ENCODE measurements at places on chromosomes 16 and 17.
A peak's percentile ranks its signal among the peaks of the same experiment; 100 is the strongest.

GRCh38 chr16:17266608-17267313 lies 204.0 kb downstream of the XYLT1 start:
- DNase-seq = no peak

DNA sequence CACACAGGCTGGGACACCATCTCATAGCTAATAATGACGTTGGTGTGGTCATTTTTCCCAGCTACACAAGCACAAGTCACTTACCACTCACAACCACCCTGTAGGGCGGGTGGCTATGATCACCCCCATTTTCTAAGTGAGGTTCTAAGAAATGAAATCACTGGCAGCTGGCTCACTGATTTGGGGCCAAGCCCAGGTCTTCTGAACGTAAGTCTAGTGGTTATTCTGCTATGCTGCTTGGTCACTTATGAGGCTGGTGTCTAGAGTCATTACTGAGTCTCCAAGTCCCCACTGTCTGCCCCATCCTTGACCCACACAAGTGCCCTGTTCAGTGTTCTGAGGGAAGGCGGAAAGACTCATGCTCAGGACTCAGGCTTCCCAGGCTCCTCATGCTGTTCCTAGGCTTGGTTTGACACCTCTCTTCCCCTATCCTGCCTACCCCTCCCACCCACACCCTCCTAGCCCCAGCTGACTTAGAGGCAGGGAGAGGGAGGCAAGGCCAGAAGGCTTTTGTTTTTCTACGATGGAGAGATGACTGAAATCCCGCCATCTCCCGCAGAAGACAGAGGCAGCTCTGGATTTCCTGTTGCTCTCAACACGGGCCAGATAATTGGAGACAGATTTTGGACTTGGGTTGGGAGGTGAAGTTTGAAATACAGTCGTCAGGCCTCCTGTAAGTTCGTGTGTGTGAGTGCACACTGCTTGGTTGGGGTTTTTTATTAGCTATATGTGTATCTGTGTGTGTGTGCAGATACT lies 32.2 kb downstream of the FZD2 start:
- DNase-seq = no peak

- no peak for DNase-seq
These were observed 14.0 kb upstream of the TRAP1 start for GRCh38 chr16:3731126-3731935.

DNA sequence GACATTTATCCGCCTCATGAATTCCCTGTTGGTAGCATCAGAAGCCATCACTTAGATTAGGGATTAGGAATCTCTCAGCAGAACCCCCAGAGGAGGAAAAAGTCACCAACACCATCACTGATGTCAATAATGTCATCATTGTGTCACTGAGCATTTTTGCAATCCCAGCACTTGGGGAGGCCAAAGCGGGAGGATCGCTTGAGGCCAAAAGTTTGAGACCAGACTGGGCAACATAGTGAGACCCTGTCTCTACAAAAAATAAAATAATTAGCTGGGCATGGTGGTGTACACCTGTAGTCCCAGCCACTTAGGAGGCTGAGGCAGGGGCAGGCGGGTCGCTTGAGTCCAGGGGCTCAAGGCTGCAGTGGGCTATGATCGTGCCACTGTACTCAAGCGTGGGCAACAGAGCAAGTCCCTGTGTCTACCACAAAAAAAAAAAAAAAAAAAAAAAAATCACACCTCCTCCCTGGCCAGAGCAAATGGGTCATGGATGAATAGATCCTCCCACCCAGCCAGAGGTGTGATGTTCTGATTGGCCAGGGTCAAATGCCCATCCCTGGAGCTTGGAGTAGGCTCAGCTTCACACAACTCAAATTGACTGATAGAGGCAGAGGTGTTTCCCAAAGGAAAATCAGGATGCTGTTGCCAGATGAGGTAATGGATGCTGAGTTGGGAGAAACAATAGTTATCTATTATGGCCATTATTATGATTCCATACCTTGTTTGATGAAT lies 31.6 kb downstream of the VWA3A start:
- no peak for DNase-seq

GRCh38 chr17:79478051-79478461 lies 132.8 kb downstream of the RBFOX3 start:
- no peak for DNase-seq

DNA sequence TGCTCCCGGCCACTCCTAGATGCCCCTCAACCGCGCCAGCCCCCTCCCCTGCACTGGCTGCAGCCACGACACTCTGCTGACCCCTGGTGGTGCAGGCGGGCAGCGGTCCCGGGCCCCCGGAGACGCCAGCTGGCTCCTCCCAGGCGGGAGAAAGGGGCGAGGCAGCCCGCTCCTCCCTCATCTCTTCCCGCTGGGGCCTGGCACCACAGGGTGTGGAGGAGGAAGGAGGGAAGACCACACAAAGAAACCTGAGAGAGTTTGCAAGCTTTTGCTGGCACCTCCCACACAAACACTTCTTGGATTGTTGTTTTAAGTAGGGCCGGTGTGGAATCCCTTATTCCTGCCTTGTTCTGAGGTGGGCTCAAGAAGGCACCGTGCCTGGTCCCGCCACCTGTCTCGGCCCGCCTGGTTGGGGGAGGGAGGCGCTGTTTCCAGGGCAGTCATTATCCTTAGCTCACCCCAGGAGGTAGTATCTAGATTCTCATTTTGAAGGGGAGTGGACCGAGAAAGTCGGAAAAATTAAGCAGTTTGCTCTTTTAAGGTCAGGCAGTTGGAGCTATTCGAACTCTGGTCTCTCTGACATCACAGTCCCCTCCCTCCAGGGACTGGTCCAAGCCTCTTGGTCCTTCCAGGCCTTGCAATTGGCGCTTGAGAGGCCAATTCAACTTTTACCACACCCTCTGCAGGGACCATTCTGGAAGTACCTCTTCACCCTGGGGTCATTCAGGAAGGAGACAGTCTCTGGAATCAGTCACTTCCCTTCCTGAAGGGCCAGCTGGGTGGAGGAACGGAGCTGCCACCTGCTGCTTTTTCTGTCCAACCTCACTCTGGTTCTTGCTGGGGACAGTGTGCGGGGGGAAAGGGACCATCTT lies 959 bp upstream of the ANKRD13B start:
- DNase-seq = peak; percentile 74

DNA sequence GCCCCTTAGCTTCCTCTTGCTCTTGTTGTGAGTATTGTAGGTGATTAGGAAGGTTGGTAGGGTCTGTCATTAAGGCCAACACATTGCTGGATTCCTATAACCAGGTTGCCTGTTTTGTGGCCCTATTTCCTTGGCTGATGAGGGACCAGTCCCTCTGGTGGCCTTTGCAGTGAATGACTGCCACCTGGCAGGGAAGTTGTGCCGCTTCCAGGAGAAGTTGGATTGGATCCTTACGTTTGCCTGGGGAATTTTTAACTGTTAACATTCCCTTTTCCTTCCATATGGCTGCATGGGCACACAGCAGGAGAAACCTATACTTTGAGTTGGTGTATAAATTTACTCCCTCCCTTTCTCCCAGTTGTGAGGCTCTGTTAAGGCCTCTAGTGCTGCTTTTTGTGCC lies 32.4 kb downstream of the LCMT1 start:
- no peak for DNase-seq

Measured in activated CD4-positive, alpha-beta T cell treated with anti-CD3 and anti-CD28 coated beads, Interleukin-2, amount 50 U/mL, for 1 hour (primary cell).